ENCODE measurements at places on chromosomes 2 and 18.

DNA sequence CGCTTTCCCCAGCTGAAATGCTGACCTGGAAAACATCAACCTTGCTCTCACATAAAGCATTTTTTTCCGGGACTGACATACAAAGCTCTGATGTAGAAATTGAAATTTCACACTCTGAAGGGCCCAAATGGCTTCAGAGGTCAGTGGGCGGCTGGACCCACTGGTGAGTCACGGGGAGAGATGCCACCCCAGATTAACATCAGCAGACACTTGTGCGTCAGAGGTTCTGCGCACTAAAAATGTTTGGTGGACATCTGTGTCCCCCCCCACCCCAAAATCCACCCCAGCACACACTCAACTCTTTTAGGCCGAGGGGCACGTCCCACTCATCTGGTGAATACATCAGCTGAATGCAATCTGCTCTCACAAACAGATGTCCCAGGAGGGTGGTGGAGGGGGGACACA, 208.9 kb downstream of the ASB1 start:
- DNase-seq, result no peak

DNA sequence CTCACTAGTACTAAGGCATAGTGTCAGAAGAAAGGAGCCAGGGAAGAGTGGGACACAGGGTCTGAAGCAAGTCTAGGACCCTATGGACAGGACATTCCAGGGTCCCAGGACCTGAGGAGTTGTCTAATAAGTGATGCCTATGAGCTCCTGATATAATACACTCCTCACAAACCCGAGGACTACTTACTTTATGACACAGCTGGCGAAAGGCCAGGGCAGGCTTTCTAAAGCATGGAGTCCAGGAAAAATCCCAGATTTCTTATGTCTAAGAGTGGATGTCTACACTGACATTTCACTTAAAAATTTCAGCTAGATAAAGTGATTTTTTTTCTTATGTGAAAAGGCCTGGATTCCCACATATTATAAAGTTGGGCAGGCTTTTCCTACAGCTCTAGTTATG, 502.2 kb upstream of the SETBP1 start:
- no peak for DNase-seq

- DNase-seq, result no peak
Observed at GRCh38 chr18:2964361-2965010, 48.5 kb downstream of the LPIN2 start.

DNA sequence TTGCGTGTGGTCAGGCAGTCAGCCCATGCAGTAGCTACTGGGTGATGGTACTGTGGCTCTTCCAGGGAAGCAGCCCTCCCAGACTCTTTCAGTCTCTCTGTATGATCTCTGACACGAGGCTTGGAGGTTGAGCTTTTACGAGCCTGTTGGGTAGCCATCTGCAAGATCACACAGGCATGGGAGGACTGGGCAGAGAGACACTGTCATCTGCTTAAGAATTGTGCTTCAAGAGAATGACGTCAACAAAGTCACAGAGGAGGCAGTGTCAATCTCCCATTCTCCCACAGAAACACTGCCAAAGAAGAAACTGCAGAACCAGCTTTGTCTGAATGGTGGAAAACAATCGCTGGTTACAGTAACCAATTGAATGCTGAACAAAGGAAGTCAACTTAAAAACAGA, 78.4 kb upstream of the MC2R start:
- DNase-seq, result no peak

GRCh38 chr18:59918320-59918755, 18.5 kb downstream of the PMAIP1 start:
- DNase-seq, result peak; percentile 29

DNA sequence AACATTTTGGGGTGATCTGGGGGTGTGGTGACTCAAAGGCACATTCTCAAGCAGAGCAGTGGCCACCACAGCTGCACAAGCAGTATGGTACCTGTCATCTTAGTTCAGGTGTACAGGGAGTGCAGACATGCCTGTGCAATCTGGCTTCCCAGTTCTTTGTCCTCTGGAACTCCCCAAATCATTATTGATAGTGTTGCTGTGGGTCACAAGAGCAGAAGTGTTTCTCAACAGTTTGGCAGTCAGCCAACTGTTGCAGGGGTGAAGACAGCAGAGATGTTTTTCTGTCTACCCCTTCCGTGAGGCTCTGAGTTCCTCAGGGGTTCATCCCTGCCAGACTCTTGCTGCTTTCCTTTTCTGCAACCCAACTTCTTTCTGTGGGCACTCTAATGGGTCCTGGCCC, 206.5 kb upstream of the ZSWIM2 start:
- no peak for DNase-seq

DNA sequence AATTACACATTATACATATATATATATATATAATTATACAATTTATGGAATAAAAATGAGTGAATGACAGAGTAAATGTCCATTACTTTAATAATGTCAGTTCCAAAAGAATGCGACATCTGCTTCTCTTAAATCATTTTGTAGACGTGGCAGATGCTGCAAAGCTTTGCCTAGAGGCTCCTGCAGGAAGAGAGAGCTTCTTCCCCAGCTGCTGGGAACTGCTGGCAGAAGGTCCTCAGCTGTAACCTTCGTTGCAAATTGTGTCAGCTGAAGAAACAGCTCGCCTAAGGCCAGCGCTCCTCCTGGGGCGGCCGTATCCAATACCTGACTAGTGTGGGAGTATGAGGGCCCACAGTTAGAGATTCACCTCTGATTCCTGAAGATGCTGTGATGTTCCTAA, 9.6 kb upstream of the THNSL2 start:
- DNase-seq, result no peak

GRCh38 chr18:62353170-62353569, 28.1 kb downstream of the TNFRSF11A start:
- DNase-seq, result no peak

DNA sequence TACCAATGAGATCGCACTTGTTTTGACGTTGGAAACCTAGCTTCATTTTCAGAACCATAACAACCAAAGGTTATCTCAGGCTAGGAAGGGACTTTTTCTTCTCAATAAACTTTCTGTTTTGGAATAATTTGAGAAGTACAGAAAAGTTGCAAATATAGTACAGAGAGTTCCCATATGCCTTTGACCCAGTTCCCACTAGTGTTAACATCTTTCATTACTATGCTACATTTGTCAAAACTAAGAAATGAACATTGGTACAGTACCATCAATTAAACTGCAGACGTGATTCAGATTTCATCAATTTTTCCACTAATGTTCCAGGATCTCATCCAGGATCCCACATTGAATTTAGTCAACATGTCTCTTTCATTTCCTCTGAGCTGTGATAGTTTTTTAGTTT, 111.6 kb downstream of the ATL2 start:
- DNase-seq, result no peak

DNA sequence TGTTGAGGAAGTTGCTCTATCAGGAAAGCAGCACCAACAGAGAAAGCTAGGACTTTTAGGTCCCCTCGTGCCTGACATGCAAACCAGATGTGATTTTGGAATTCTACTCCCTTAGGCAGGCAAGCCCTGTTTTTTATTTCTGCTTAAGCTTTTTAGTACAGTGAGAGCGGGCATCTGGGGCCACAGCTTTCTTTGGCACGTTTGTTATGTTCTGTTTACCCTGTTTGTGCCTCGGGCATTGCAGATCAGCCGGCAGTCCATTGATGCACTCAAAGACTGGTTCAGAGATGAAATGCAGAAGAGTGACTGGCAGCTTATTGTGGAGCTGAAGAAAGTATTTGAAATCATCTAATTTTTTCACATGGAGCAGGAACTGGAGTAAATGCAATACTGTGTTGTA, 61.9 kb downstream of the EIF5B start:
- DNase-seq, result no peak

DNA sequence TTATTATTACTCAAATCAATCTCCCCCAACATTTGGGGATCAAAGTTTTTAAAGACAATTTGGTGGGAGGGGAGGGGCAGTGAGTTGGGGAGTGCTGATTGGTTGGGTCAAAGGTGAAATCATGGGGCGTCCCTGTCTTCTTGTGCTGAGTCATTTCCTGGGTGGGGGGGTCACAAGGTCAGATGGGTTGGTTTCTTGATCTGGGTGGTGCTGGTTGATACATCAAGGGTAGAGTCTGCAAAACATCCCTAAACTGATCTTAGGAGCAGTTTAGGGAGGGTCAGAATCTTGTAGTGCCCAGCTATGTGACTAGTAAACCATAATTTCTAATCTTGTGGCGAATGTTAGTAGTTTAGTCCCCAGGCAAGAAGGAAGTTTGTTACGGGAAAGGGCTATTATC, 67.4 kb downstream of the MOGAT1 start:
- no peak for DNase-seq

DNA sequence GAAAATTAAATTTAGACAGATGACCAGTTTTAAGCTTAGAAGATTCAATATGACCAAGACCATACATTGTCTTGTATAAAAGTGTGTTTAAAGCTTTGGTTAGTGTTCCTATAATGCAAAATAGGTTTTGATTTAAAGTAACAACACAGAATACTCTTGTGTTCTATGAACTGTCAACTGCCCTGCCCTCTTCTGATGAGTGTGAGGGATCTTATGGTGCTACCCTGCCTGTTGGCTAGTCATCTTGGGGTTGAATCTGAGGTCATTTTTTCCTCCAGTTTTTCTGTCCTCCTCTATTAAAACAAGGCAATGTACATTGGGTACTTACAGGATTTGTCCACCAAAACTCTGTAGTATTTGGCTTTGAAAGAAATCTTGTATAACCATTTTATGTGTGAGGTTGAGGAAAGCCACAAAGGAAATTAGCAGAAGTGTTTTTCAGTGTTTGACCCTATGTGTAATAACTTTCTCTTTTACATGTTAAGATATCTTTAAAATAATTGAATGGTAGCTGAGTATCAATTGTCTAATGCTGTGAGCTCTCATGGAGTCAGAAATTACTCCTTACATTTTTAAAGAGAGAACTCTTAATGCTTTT, 129.1 kb downstream of the SPTBN1 start:
- no peak for DNase-seq

GRCh38 chr2:78109272-78109671, 587.1 kb upstream of the LRRTM4 start:
- no peak for DNase-seq

GRCh38 chr2:10810202-10811161, 2.1 kb downstream of the PDIA6 start:
- DNase-seq, result no peak

GRCh38 chr2:240396623-240397541, 38.6 kb upstream of the GPC1 start:
- DNase-seq, result no peak

DNA sequence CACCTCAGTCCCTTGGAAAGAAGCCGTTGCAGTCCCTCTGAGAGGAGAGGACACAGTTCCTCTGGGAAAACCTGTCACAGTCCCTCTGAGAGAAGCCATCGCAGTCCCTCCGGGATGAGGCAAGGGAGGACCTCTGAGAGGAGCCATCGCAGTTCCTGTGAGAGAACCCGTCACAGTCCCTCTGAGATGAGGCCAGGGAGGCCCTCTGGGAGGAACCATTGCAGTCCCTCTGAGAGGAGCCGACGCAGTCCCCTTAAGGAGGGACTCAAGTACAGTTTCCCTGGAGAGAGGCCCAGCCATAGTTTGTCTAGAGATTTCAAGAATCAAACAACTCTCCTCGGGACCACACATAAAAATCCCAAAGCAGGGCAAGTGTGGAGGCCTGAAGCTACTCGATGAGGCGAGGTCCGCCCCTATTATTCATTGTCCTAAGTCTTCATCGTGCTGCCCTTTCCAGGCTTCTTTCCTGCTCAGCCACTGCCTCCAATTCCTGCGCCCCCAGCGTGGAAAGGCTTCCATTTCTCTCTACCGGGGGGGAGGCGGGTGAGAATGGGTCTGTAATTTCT, 630 bp upstream of the ZNF512 start:
- no peak for DNase-seq

DNA sequence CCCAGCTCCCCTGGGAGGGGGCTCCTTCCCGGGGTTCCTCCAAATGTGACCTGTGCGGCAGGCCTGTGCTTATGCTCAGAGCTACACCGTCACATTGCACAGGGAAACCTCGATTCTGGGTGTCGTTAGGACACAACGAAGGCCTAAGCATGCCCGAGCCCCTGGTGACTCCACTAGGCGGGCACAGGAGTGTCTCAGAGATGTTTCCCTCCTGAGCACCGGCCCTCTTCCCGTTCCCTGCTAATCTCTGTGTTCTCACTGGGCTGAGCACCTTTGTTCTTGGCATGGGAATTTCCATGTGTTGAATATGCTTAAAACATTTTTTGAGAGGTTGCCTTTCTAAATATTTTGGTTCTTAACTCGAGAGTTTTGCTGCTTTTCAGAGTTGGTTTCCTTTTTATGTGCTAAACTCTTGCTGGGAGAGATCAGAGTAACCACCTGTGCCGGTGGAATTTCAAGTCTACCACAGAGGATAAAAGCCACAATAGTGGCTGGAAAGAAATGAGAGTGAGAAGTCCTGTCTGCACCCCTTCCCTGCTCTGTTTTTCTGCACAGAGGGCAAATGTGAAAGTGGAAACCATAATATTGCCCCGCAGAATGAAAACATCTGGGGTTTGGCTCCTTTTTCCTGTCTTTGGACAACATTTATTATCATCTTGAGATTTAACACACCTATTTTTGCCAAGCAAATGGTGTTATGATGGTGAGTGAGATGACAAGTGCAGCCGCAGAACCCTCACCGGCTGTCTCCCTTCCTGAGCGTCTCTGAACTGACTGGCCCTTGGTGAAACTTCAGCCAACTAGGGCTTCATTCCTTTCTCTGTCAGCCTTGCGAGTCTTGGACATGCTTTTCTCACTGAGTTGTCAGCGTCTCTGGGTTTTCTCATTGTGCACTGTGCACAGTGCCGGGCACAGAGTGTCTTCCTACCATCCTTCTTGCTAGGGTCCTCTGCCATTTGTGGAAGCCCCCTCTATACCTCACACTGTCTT, 154.1 kb downstream of the VAPA start:
- no peak for DNase-seq
